Uterus (tissue), 4 donors: ENCODE measurements at places on chromosomes 16 and 17.
A peak's percentile ranks its signal among the peaks of the same experiment; 100 is the strongest.

DNA sequence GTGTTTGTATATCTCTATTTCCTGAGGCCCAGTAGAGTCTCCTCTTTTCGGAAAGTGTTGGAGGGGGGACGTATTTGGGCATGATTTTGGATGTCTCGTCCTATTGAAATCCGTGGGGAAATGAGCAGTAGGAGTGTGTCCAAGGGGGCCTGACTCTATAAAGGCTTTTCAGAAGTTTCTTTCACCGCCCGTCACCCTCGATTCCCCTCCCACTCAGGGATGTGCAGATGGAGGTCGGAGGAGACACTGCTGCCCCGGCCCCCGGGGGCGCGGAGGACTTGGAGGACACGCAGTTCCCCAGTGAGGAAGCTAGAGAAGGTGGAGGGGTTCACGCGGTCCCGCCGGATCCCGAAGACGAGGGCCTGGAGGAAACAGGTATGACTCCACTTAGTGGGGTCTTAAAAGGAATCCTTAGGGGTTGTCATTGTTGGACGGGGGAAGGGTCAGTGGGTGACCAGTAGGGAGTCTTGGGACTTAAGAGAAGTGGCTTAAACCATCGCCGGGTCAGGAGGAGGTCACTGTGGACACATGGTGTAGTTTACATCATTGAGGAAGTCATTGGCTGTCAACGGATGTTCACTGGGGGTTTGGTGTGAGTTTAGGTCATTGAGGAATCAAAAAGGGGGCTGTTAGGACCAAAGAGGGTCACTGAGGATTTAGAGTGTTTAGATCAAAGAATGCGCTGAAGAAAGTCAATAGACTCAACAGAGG, 424 bp downstream of the MON1B start:
- DNase-seq, result peak; percentile 31

DNA sequence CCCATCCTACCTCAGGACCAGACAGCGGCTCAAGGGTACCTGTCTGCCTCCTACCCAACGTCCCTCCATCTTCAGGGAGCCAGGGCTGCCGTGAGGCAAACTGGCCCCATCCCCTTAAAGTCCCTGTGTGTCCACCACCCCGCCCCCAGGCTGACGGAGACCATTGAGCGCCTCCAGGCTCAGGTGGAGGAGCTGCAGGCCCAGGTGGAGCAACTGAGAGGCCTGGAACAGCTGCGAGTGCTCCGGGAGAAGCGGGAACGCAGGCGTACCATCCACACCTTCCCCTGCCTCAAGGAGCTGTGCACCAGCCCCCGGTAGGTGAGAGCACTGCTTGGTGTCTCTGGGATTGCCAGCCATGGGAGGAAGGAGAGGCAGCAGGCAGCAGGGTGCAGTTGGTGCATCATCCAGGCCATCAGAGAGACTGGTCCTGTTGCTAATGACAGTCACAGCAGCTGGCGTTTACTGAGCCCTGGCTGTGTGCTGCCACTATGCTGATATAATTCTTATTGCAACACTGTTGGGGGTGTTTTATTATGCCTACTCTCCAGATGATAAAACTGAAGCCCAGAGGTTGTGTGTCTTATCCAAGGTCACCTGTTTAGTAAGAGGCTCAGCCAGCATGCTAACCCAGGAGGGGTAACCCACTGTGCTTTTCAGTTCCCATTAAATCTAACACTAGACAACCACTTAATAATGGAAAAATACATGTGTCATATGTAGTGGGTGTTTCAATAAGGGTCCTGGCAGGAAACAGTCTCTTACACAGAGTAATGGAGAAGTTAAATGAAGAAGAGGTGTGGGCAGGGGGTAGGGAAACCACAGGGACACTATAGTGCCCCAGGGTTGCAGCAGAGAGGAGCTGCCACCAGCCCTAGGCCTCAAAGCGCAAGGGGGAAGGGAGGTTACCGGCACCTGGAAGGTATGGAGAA, 10.3 kb upstream of the MRPL58 start:
- DNase-seq, result no peak

DNA sequence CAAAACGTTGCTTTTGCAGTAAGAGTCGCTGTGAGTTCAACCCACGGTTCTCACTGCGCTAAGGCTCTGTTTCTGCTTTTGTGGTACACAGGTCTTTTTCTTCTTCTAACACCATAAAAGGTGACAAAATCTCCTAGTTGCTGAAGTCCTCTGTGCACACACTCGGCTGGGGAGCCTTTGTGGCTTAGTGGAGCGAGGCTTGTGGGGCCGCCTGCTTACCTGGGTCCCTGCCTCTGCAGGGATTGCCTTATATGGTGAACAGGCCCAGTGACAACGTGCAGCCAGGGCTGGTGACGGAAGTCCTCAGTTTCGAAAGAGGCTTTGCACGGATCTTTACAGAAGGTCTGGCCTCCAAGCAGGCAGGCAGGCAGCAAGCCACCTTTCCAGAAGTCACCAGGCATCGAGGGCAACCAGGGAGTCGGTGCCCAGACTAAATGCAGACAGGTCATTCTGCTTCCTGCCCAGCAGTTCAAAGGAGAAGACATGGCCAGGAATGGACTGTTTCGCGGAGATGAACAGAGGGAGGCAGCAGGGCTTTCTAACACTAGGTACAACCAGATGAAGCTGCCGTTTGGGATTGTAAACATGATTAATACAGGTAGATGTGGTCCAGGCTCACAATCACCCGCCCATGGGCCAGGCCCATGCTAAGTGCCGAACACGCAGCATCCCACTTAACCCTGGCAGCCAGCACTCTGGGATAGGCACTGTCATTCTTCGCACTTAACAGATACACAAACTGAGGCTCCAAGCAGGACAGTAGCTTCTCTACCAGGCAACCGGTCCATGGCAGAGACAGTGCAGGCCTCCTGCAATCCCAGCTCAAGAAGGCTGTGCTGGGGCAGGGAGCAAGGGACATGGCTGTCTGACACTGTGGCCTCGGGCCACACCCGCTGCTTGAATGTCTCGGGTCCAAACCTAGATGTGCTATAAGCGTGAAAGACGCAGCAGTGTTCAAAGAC, 10.7 kb upstream of the MEAK7 start:
- no peak for DNase-seq

DNA sequence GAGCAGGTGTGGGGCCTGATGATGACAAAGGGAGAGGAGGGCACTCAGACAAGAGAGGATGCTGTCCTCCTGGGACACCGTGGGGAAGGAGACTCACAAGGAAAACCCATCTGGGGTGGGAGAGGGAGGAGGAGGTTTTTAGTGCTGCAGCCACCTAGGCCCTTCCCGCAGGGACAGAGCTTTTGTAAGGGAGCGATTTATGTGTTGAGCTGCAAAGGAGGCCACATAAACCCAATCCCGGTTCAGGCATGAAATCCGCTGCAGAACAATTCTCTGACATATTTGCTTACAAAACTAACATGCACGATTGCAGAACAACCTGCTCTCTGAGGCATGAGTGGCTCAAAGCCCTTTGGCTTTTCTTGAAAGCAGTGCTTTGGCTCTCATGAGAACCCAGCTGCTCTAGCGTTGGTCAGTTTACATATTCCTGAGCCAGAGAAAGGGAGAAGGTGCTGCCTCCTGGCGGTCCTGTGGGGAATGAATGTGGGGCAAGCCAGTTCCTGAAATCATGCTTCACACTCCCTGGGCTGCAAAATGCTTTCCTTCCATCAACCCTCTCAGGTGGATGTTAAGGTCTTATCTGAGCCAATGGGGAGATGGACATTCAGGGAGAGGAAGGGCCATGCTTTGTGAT, 122.4 kb upstream of the NLRP1 start:
- no peak for DNase-seq

GRCh38 chr17:4908711-4909496, 6.0 kb upstream of the CHRNE start:
- peak; percentile 87 for DNase-seq

DNA sequence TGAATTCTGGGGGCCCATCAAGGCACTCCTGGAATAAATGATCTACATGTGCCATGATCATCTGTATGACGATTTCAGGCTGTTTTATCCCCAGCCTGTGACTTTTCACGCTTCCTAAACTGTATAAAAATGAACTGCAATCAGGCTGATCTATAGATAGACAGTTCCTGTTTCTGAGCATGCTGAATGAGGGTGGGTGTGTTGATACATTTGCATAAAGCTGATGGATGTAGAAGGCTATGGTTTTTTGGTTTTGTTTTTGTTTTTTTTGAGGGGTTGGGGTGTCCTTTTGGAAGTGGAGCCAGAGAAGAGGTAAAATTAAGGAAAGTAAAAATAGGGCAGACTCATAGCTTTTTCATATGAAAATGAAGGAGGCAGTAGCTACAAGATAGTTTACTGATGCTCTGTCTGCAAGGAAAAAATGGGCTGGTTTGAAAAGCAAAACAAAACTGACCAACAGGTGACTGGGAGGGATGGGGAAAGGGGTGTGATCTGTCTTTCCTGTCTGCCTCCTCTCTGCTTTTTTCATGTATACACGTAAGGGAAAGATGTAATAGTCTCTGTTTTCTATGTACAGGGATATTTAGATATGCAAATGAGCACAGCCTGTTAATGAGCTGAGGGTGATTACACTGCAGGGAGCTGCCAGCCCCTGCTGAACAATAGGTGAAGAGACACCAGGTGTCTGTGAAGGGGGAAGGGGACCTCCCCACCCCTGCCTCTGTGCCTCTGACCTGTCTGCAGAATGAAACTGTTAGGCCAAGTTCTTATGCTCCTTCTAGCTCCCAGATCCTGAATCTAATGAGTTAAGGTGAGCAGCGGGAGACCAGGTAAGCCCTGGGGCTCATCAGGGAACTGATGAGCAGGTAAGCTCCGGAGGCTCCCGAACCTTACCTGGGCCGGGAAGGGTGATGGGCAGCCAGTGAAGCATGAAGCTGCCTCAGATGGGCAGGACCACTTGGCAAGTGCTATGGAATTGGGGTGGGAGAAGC, 46.6 kb upstream of the LYRM9 start:
- no peak for DNase-seq

DNA sequence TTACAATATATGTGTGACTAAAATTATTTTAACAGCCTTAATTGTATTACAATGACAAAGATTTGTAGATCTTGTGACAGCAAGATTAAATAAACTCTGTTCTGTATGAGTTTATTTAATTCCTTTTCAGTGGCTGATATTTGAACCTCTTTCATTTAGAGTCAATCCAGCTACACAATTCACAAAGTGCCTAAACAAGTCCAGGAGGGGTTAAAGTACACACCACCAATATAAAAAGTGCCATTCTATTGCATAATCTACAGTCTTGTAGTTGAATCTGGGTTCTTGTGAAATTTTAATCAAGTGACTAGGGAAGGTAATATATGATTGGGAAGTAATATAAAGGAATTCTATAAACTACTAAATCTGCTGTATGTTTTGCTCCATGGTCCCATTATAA, 3.9 kb upstream of the NFAT5 start:
- no peak for DNase-seq

- no peak for DNase-seq
These were observed 11.2 kb upstream of the RFWD3 start for GRCh38 chr16:74677868-74678267.
